ENCODE measurements at places on chromosomes 4 and X.
A peak's percentile ranks its signal among the peaks of the same experiment; 100 is the strongest.

DNA sequence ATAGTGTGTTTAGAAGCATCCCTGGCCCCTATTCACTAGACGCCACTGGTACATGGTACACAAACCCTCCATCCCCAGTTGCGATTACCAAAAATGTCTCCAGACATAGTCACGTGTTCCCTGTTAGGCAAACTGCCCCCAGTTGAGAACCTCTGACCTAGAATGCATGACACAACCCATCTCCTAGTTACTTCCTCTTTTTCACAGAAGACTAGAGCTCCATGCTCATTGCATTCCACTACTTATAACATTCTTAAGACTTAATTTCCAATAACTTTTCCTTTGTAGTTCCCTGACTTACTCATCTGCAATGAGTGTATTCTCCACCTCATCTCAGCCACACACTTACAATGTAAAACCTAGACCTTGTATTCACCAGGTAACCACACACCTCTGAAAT, 68.6 kb downstream of the PRSS12 start:
- no peak for DNase-seq

DNA sequence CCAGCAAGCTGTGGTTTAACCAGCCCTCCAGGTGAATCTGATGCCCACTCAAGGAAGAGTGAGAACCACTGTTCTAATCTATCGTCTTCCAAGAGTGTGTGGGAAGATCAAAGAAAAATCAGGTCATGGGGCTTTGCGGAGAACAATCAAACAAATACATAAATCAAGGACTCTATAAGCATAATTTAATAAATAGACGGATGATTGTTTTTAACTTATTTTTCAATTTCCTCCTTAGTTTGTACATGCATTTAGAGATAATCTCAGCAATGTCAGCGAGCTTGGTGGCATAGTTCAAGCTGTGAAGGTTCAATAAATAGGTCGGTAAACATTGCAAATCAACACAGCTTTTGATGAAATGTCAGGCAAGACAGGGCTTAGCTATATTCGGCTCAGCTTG, 84.9 kb downstream of the DMD start:
- no peak for DNase-seq

DNA sequence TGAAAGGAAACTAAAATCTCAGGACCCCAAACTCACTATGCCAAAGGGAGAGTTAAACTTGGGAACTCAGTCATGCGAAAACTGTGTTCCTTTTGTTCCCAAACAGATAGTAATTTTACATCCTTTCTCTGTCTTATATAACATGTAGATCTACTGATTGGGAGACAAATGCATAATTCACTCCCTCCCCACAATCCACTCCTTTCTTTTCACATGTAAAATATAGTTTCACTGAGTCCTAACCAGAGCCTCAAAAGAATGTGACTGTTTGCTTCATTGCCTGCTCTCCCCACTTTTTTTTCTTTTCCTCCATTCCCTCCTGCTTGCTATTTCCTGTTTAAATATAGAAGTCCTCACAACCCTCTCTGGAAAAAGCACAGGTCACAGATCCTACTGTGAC, 699.3 kb upstream of the ADGRL3 start:
- DNase-seq = no peak

DNA sequence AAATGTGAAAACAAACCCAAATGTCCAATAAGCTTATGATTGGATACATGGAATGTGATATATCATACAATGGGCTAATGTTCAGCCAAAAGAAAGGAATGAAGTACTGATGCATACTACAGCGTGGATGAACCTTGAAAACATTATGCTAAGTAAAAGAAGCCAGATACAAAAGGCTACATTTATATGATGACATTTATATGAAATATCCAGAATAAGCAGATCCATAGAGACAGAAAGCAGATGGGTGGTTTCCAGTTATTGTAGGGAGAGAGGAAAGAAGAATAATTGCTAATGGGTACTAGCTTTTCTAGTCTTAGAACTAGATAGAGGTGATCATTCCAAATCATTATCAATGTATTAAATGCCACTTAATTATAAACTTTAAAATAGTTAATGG, 801.3 kb downstream of the IL1RAPL1 start:
- DNase-seq = no peak

- DNase-seq = no peak
Observed at GRCh38 chrX:122625239-122625638, 558.8 kb upstream of the GRIA3 start.

GRCh38 chrX:109830157-109830703, 97.2 kb upstream of the ACSL4 start:
- DNase-seq = no peak

GRCh38 chr4:86452422-86452891, 92.6 kb upstream of the MAPK10 start:
- no peak for DNase-seq

DNA sequence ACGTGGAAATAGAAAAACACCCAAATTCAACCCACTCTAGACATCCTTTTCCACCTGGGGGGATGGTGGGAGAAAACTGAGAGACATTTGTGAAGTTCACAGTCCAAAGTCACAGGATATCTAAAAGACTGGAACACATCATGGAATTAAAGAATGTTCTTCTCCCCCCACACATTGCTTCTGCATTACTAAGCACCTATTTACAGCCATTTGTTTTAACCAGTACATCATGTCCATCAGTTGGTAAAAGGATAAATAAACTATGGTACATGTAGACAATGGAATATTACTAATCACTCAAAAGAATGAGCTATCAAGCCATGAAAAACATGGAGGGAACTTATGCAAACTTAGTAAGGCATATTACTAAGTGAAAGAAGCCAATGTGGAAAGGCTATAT, 185.5 kb upstream of the ANXA10 start:
- no peak for DNase-seq

DNA sequence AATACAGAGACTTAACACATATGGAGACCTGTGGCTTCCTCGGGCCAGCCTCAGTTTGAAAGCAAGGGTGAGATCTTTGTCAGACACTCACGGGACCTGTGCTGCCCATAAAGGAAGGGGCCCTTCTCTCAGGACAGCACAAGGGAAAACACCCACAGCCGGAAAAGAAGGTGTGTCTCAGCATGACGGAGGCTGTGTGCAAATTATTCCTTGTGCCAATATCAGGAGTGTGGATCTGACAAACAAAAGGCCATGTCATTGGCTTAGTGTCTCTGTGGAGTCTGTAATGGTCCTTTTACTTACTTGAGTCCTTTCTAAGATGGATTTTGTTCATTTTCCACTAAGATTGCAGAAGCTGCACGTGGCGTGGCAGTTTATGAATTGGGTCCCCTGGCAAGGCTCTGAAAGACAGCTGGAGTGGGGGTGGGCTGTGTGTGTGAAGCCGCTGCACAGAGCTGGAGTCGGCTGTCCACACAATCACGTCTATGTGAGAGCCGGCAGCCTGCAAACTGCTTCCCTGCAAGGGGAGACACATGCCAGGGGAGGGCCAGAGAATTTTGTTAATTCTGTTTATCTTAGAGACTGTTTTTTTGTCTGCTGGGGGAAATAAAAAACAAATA, 1.9 kb downstream of the ENPP6 start:
- DNase-seq = no peak

DNA sequence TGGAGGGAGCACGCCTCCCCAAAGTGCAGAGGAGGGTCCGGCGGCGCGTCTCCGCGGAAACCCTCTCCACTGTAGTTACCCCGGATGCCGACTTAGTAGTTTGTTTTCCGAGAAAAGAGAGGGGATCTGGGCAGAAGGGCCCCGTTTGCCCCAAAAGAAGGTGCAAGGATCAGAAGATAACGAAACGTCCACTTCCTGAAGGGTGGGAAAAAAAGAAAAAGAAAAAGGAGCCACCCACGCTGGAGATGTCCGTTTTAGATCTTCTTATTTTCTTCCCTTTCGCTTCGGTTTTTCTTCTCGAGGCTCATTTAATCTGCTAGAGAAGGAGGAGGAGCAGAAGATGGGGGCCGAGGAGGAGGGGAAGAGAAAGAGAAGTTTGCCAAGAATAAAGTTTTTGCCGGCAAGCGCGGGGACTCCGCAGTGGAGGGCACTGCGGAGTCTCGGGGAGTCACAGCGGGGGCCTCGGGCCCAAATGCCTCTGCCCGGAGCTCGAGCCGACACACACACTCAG, 517 bp downstream of the LEF1 start:
- DNase-seq = no peak

- no peak for DNase-seq
Observed at GRCh38 chr4:168844353-168845049, 165.6 kb downstream of the CBR4 start.

GRCh38 chr4:2406406-2406805, 12.0 kb downstream of the ZFYVE28 start:
- no peak for DNase-seq

DNA sequence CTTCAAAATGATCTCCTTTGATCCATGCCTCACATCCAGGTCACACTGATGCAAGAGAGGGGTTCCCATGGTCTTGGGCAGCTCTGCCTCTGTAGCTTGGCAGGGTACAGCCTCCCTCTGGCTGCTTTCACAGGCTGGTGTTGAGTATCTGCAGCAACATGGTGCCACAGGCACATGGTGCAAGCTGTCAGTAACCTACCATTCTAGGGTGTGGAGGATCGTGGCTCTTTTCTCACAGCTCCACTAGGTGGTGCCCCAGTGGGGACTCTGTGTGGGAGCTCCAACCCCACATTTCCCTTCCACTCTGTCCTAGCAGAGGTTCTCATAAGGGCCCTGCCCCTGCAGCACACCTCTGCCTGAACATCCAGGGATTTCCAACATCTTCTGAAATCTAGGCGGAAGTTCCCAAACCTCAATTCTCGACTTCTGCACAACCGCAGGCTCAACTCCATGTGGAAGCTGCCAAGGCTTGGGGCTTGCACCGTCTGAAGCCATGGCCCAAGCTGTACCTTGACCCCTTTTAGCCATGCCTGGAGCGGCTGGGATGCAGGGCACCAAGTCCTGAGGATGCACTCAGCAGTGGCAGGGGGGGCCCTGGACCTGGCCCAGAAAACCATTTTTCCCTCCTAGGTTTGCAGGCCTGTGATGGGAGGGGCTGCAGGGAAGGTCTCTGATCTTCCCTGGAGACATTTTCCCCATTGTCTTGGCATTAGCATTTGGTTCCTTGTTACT, 137.8 kb upstream of the NUDT6 start:
- no peak for DNase-seq

- DNase-seq = no peak
Observed at GRCh38 chr4:131499141-131499873, 1649.8 kb upstream of the PCDH10 start.

DNA sequence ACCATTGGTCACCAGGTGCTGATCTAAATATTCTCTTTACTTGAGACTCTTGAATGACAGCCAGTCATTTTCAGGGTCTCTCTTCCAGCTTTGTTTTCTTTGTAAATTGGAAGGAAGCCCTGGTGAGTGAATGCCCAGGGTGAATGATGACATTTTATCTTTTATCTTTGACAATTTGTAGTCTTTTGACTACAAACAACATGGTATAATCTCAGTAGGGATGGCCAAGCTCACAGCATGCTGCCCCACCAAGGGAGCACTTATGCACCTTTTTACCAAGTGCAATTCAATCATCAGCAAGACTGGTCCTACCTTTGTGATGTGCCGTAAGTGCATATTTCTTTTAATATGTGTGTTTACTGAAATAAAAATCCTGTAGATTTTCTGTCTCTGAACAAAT, 5.7 kb downstream of the AFM start:
- no peak for DNase-seq

DNA sequence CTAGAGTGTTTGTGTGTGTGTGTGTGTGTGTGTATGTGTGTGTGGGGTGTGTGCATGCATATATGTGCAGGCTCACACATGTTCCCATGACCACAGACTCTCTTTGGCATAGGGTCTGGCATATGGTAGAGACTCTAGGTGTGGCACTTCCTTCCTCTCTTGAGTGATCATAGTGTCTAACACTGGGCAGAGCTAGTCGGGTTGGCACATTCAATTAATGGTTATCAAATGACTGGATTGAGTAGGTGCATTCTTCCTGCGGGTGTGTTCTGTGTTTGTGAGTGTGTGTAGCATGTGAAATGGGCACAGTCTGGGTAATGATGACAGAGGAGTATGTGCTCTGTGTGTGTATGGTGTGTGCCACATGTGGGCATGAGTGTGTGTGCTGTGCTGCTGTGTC, 106.5 kb downstream of the EFNB1 start:
- no peak for DNase-seq

- DNase-seq = no peak
Observed at GRCh38 chr4:151784706-151785105, 23.9 kb upstream of the GATB start.

GRCh38 chr4:65193985-65194384, 476.3 kb downstream of the EPHA5 start:
- DNase-seq = no peak

DNA sequence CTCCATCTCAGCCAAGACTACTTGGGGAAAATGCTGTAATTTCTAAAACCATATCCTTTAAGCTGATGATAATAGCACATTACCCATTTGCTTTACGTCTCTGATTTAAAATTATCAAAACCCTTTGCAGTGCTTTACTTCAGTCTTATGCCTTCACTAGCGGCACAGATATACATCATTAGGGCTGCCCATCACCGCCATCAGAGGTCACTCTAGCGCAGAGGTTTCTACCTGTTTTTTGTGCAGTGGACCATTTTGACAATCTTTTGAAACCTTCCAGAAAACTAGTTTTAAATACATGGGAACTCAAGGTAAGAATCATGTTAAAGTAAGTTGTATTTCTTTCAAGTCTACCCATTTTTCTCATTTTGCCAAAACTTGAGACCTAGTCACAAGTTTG, 592.5 kb downstream of the PPARGC1A start:
- DNase-seq = no peak

- no peak for DNase-seq
Observed at GRCh38 chr4:150268444-150268843, 190.2 kb downstream of the DCLK2 start.

DNA sequence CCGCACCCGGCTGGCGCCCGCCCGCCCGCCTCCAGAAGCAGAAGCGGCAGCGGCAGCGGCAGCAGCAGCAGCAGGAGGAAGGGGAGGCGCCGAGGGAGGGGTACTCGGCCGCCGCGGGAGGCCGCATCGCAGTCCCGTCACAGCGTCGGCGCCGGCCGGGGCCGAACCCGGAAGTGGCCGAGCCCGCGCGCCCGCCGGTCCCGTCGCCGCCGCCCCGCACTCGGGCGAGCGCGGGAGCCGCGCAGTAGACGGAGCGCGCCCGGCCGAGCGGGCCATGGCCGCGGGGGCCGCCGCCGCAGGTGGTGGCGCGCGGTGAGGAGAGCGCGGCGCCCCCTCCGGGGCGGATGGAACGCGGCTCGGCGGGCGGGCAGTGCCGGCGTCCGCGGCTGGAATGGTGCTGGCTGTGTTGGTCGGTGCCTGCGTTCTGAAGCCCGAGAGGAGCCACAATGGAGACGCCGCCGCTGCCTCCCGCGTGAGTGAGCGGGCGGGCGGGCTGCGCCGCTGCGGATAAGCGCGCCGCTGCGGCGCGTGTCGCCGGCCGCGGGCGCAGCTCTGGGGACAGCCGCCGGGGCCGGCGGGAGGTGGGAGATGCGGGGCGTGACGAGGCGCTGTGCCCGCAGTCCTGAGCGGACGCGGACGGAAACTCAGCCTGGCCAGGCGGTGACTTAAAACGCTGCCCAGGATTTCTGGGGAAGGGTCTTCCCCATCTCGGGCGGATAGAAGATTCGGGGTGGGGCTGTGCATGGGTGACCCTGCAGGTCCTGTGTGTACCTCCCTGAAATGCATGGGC, at the start of gene KLHL2:
KLHL2 (plus strand) TSS at position 131 of the 790 bp plus-strand sequence; CDS start at position 447, 316 bp downstream.
- DNase-seq = peak; percentile 48

- DNase-seq = no peak
Observed at GRCh38 chr4:37632836-37633235, 53.3 kb downstream of the RELL1 start.

GRCh38 chr4:105455998-105456397, 17.9 kb downstream of the PPA2 start:
- no peak for DNase-seq

Data from stimulated activated CD8-positive, alpha-beta memory T cell treated with anti-CD3 and anti-CD28 coated beads, Interleukin-15, amount 100 ng/mL, for 4 hours (primary cell).